ENCODE measurements at places on chromosomes 12 and 14.

DNA sequence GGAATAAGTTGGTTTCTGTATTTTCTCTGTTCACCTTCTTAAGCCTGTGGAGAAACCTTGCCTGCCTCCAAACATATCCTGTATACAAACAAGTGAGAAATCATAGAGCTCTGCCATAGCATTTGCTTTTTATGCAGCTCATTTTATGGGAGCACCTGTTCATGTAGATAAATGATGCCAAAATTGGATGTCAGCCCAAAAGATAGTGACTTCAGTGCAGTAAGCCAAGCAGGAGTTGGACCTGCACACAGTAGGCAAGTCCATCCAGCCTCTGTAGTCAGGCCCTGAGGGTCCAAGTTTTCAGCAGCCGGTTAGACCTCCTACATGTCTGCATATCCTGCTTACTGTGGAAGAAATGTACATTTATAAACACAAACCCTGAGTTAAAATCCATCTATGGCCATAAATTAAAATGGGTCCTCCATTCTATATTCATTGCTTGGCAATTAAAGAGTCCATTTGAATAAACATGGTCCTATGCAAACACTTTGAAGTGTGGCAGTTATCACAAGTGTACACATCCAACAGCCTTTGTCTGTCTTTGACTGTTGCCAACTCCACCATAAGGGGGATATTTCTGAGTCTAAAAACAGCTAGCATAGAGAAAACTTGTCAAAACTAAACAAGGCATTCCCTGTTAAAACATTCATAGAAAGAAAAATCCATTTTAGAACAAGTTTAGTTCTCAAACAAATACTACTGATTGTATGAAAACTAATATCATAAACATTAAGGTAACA, 847.8 kb downstream of the RPS29 start:
- DNase-seq: no peak

DNA sequence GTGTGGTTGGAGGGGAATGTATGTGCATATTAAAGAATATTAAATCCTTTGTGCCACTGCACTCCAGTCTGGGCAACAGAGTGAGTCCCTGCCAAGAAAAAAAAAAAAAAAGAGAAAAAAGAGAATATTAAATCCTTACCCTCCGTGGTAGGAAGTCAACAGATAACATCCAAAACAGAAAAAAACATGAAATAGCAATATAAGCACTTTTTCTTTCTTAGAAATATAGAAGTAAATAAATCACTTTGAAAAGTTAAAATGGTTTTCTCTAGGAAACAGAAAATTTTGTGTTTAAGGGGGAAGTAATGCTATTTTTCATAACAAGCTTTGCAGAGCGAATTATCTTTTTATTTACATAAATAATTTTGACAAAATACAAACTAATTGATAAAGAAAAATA, 17.6 kb downstream of the SOS2 start:
- DNase-seq: no peak

DNA sequence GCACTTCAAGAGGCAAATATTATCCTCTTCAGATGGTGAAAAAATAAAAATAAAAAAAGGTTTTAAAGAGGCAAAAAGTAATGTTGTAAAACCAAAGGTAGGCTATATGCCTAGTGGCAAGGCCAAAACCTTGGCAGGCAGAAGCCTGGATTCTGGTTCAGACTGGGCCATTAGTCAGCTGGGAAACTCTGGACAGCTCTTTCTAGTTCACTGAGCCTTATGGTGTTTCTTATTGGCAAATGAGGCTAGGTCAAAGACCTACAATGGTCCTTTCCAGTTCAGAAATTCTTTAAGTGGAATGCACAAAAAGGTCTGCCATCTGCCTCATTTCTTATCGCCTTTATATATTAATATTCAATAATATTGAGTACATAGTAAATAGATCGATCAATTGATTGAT, 44.6 kb downstream of the PTPRB start:
- DNase-seq: no peak

- no peak for DNase-seq
Measured at GRCh38 chr12:116295327-116296263, 18.1 kb upstream of the MED13L start.

DNA sequence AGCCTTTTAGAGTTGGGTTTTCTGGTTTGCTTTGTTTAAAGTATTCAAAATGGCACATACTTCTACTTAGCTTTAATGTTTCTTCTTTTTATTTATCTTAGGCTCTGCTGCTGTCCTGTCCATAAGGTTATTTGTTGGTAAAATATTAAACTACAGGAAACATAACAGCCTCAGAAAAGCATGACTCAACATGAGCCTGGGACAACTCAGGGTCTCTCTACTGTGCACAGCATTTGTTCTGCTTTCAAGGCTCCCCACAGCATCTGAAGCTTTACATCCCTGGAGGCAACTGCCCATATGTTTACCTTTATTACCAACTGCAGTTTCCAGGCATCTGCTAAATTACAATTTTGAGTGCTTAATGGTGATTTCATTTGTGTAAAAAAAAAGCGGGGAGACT, 954.2 kb upstream of the FBXO33 start:
- DNase-seq: no peak

- DNase-seq: no peak
Measured at GRCh38 chr12:69519871-69520270, 49.7 kb downstream of the FRS2 start.

- DNase-seq: no peak
Measured at GRCh38 chr12:66074561-66074960, 56.0 kb downstream of the LLPH start.

DNA sequence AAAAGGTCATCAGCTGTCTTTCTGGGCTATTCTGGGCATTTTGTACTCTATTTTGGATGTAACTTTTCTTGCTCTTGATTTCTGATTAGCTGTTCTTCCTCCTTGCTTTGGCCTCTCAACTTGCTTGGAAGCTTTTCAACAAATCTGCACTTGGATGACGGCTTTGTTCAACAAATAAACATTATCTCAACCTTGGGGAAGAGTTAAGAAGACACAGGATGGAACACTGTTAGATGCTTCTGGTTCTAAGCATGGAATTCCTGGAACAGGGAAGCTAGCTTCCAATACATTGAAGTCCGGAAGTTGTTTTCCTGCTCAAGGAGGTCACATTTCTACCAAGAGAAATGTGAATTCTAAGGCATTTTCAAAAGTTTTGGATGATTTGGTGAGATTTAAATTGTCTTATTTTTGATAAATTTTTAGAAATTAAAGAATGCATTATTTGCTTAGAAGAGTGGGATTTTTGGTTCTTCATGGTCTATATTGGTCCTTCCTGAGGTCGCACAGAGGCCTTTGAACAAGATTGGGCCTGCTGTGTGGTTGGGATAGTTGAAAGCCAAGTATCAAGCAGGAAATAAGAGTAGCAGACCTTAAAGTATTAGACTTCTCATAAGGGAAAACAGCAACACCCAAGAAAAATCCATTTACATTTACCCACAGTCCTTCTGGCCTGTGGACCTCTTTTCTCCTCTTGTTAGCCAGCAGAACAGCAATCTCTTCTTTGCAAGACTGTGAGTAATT, 59.2 kb downstream of the PPFIBP1 start:
- no peak for DNase-seq

- no peak for DNase-seq
Measured at GRCh38 chr12:65139389-65139788, 18.3 kb upstream of the WIF1 start.

GRCh38 chr12:113130457-113131135, 5.0 kb downstream of the RASAL1 start:
- DNase-seq: no peak

DNA sequence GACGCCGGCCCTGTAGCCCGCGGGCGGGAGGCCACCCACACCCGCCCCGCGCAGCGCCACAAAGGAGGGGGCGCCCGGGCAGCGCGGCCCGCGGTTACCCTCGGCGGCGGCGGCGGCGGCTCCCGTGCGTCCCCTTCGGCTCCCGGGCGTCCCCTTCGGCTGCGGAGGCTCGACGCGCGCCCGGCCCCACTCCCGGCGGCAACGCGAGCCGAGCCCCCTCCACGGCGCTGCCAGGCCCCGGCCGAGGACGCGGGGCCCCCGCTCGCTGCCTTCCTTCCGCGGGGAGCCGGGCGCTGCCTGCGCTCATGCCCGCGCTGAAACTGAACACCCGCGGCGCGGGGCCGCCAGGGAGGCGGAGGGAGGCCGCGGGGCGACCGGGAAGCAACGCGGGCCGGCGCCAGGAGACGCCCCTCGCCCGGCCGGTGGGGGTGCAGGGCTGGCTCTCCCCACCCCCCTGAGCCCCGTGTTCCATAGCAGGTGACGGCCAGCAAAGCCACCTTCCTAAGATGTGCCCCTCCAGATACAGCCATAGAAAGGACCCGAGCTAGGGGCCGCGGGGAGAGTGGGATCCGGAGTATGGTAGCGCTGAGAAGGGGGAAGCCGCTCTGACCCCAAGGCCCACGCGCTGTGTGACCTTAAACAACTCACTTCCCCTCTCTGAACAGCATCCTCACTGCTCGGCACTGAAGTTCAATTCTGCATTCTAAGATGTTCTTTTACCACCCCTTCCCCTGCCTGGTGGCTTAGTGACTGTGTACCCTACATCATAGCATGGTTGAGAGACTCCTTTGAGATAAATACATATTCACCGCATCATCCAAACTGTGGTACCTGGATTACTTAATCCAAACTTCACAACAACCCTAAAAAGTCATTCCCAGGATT, 42.8 kb downstream of the KDM2B start:
- DNase-seq: no peak

DNA sequence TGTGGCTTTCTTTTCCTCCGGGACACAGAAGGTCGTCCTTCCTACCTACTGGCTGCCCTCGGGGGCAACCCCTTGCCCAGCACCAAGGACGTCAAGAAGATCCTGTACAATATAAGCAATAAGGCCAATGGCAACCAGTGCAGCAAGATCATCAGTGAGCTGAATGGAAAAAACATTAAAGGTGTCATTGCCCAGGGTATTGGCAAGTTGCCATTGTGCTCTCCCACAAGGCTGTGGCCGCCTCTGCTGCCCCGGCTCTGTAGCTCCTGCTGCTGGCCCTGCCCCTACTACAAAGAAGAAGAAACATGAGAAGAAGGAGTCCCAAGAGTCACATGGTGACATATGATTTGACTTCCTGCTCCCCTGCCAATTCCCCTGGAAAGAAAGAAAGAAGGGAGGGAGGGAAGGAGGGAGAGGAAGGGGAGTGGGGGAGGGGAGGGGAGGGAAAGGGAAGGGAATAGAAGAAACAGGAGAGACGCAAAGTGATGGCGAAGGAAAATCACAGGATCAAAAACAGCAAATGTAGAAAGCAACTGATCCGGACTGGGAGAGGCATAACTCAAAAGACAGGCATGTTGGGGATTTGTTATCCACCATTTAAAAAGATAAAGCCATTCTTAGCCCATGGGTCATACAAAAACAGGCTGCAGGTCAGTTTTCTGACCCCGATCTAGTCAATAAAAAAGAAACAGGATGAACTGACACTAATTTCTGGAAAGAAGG, 61.3 kb upstream of the RESF1 start:
- no peak for DNase-seq

DNA sequence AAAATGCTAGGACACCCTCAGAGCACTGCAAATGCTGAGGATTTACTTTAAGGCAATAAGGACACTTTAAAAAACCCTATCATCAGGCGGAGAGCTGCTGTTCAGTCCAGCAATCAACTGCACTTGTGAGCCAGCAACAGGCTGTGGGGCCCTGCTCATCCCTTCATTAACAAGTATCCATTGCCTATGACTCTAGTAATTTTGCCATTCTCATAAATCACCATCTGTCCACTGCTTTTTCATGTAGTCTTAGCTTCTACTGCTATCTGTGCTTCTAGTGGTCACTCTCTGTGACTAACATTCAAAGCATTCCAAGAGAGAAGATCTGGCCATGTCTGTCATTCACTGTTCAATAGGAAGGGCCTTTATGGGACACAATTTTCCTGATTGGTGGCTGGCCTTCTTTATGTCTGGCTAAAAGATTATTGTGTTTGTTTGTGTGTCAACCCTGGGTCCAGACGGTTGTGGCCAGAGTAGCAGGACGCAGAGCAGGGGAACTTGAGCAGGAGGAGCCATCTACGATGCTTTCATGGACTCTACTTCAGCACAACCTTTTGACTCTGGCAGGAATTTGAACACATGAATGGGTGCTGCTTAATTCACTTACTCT, 3.6 kb upstream of the KRAS start:
- no peak for DNase-seq

DNA sequence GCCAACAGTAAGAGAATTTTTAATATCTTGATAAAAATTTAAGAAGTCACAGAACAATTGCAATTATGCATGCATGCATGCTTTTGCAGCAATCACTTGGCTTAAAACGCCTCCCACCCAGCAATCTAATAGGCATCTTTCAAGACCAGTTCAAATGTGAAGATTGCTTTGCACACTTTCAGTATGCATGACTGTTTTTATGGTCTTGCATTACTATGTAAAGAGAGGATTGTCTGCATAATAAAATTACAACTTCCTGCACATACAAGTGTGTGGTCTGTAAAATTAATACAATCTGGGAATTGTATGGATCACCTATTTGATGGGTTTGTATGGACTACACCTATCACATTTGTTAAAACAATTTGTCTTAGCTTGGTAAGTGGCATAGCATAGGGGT, 48.8 kb downstream of the E2F7 start:
- DNase-seq: no peak
